Hypothalamus (tissue), 51 donors: ENCODE measurements at places on chromosomes 16 and 17.

DNA sequence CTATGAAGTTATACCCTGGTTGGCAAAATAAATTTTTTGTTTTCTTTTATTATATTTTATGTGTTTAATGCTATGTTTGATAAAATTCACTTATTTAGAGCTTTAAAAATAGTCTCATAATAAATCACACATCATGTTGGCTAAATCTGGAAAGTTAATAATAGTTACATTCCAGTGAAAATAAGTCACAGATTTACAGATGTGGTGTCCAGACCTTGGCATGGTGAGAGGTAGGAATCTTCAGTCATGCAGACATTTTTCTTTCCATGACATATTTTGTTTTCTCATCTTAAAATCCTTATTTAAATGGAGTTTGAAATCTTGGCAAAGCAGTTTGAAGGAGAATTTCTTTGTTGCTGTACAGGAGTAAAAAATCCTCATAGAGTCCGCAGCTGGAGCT lies 48.1 kb upstream of the GOSR1 start:
- no peak for DNase-seq

DNA sequence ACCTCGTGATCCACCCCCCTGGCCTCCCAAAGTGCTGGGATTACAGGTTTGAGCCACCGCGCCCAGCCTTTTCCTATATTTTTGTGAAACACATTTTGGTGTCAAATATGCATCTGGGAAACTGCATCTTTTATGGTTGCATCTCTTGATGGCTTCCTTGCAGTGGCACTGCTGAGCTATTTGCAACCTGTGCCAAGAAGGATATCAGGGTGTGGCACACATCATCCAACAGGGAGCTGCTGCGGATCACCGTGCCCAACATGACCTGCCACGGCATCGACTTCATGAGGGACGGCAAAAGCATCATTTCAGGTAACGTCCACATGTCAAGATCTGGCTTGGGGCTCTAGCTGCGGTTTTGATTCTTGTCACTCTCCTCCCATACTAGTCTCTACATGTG lies 16.8 kb upstream of the USP43 start:
- DNase-seq: no peak

DNA sequence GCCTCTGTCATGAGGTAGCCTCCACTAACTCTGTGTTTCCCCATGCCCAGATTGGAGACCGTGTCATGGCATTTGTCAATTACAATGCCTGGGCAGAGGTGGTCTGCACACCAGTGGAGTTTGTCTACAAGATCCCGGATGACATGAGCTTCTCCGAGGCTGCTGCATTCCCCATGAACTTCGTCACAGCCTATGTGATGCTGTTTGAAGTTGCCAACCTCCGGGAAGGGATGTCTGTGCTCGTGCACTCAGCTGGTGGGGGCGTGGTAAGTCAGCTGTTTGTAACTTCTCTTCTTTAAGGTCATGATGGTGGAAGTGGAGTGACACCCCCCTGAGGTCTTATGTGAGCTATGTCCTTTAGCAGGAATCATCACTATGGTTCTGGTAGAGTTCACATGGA lies 36.8 kb downstream of the VAT1L start:
- no peak for DNase-seq

- no peak for DNase-seq
These were observed 47.9 kb downstream of the PGS1 start for GRCh38 chr17:78426293-78426879.

GRCh38 chr17:65564793-65565192 lies 3.3 kb upstream of the AXIN2 start:
- peak; percentile 35 for DNase-seq

- DNase-seq: no peak
These were observed 8.7 kb downstream of the NUP88 start for GRCh38 chr17:5410594-5411272.

DNA sequence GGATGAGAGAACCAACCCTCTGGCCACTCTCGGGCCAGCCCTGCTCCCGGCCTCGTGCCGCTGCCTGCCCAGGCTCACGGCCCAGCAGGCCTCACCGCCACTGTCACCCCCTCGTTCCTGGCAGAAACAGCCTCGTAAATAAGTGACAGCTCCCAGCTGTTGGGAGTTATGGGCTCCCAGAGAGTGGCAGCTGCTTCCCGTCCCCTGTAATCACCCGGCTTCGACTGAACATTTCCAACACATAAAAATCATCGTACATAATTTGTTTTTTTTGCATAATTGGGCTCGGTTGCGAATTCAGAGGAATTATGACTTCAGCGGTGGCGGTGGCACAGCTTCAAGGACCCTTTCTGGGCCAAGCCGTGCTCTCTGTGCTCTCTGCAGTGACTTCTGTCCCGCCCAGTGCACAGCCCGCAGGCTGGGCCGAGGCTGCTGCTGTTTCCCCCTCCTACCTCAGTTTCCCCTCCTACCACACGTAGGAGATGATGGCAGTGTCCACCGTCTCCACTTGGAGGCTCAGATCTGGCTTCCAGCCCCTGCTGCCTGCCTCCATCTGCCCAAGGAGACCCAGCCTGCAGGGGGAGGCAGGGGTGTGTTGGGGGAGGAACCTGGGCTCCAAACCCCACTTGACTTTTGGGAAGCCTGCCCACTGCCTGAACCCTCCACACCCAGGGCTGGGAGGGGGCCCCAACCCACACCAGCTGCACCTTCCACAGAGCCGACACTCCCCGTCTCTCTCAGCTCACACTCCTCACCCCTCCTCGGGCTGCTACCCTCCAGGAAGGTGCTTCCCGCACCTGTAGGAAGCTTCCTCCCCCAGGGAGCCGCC lies 84.9 kb downstream of the RTN4RL1 start:
- no peak for DNase-seq

DNA sequence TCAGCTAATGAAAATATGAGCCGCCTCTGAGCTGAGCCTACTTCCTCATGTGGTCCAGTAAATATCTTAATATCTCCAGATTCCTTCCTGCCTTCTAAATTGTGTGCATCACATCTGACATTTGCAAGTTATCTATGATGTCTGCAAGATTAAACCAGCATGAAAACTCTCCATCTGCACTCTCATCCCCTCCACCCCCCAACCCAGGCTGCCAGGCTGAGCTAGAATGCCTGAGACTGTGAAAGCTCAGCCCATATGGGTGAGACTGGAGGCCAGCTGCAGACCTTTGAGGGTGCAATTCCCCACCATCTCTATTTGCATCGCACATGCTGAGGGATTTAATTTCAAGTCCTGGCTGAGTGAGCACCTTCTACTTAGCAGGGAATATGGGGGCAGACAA lies 82.8 kb downstream of the ASIC2 start:
- DNase-seq: no peak

DNA sequence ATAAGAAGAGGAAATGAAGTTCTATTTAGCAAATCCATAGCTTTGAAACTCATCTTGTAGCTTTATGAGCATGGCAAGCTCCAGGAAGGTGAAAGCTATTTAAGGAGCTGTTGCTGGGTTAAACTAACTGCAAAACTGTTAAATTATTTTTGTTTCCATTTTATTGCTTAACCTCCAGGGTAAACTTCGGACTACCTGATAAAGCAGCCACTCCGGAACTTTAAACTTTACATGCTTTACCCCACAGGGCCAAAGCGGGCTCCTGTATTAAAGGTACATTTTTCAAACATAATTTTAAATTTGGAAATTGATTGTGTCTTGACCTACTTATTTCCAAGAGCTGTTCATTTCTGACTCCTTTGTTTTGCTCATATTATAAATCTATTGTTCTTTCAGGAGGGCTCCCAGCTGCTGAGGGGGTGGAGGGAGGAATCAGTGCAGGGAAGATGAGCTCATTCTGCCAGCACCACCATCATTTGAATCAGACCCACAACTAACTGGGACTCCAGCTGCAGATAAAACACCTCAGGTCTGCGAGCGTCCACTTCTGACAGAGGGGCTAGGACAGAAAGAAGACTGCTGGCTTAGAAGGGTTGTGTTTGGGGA lies 157.9 kb downstream of the IRX3 start:
- no peak for DNase-seq

DNA sequence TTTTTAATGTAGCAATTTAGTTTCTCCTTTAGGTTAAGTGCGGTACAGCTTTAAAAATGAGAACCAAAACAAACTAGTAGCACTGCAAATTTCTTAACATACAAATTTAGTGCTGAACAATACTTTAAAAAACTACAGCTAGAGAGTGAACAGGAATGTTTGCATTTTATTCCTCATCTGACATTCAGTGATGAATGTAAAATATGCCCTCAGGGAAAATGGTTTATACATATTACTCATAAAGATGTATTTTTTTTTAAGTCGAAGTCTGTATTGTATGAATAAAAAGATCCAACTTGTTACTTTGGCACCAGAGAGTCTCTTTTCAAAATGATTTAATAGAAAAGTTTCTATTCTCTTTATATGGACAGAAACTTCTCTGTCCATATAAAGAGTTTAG lies 96.8 kb downstream of the BRIP1 start:
- DNase-seq: no peak

GRCh38 chr16:57686577-57686976 lies 8.0 kb upstream of the DRC7 start:
- no peak for DNase-seq

- DNase-seq: no peak
These were observed 5.9 kb upstream of the SPAG7 start for GRCh38 chr17:4973256-4974114.

DNA sequence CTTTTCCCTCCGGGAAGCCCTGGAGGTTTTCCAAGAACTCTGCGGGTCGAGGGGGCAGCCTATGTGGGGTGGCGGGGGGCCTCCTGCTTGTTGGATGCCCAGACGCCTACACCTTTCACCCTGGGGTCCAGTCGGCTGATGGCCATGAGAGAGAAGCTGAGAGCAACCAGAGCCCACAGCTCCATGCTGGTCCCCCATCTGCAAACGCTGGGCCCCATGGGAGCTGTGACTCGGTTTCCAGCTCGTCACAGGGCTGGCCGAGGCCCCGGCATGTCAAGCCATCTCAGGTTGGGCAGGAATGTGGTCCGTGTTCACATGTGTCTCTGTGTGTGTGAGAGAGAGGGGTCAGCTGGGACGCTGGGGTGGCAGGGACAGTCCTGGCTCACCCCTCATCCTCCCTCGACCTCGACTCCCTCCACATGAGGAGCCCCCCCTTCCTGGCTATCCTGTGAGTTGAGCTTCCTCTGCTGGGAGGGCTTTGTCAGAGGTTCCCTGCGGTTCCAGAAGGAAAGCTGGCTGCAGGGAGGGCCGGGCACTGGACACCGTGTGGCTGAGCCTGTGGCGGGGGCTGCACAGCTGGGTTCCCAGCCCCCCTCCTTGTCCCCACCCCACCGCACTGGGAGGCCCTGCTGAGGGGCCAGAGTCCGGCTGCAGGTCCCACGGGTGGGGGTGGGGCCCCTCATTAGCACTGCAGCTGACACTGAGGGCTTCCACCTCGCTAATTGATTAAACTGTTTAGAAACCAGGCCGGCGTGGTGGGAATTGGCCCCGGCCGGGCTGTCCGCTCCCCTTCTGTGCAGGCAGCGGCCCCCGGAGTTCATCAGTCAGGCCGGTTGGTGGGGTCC lies 19.1 kb downstream of the METRNL start:
- no peak for DNase-seq

DNA sequence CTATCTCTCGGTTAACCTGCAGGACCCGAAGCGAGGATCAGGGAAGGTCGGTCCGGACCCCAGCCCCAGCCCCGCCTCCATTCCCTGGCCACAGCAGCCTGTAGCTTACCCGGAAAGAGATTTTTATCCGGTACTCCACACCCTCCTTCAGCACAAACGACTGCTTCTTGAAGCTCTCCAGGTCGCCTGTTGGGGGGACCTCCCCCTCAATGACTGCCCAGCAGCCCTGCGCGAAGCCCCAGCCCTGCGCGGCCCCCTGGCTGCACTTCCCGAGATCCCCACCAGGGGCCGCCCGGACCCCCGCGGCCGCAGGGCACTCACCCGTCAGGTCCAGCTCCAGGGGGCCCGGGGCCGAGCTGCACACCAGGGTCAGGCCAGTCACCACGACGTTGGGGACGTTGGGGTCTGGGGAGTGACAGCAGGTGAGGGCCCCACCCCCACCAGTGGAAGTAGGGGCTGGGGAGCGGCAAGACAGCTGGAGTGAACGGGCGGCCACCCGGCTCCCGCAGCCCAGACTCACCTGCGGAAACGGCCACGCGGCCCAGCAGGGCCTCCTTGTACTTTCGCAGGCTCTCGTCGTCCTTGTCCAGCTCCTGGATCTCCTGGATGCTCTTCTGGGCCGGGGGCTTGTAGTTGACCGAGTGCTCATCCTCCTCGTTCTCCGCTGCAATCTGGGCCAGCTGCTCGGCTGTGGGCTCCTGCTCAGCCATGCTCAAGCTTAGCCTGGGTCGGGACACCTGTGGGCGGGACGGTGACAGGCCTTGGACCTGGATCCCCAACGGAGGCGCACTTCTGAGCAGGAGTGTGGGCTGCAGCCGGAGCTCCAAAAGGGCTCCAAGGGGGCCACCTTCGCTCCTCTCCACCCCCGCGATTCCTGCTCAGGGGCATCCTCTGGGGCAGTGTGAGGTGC lies 1.7 kb downstream of the ARHGDIA start:
- no peak for DNase-seq

GRCh38 chr17:66152756-66153155 lies 39.2 kb downstream of the CEP112 start:
- DNase-seq: no peak

- no peak for DNase-seq
These were observed 102.9 kb downstream of the HIC1 start for GRCh38 chr17:2157675-2158395.

DNA sequence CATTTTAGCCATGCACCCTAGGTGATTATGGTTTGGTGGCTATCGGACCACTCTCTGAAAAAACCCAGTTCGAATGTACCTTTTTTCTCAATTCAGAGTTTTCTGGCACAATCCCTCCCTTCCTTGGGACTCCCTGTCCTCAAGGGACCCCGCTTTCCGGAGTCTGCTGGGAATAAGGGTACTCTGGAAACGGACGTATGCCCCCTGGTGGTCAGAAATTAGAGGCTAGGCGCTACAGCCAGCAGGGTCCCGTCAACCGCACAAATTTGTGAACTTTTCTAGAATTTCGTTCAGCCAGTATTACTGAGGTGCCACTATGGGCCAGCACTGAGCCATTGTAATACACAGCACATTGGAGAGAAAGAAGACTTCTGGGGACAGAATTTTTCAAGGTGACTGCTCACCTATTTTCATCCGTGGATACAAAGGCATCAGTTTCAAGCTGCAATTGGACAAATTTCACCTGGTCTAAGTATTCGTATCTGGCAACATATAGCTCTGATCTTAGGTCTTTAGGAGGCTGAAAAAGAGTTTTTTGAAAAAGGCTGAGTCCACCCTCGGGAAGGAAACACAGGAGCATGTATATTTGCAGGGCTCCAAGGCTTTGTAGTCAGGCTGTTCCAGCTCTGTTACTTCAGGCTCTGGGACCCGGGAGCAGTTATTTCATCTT lies 27.1 kb upstream of the CRYBA1 start:
- DNase-seq: peak; percentile 82

GRCh38 chr16:89828199-89828869 lies at the start of gene SPIRE2:
SPIRE2 (plus strand) TSS chr16:89828475; CDS start chr16:89828551, 76 bp downstream.
- DNase-seq: no peak

- no peak for DNase-seq
These were observed 154.4 kb upstream of the PIRT start for GRCh38 chr17:10992106-10992880.

- no peak for DNase-seq
These were observed 56.4 kb downstream of the ZNF778 start for GRCh38 chr16:89273741-89274472.

GRCh38 chr17:59296190-59296589 lies 35.3 kb upstream of the YPEL2 start:
- DNase-seq: no peak
